ENCODE measurements at places on chromosomes 7 and 10.

DNA sequence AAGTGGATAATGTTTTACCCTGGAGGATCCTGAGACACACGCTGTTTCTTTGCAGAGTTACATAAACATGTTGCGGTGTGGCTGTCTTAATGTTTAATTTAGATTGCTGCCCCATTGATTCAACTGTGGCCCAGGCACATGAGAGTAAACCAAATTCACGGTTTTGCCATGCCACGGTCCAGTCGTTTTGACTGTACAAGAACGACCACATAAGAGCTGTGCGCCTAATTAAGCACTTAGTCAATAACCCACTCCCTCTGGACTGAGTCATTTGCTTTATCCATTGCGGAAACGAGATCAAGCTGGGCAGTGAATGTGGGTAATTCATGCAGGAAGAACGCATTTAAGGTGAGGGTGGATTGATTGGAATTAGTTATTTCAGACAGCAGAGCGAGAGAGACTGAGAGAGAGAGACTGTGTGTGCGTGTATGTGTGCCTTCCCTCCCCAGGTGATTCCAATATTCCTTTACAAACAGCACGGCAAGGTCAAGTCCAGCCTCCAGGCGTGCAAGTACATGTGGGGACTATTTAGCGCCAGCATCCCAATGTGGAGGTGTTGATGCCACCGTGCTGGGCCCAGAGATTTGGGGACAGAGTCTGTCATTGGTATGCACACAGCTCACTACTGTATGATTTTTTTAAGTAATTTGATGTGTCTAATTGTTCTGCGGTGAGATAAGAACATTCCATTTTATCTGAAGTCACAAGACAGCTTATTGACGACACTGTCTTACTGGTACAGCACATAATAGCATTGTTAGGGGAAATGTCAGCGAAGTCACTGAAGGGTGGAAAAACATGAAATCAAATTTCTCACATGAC, 8.4 kb upstream of the TEX36 start:
- no peak for DNase-seq

- peak; percentile 90 for DNase-seq
Measured at GRCh38 chr10:127926455-127926854, 19.6 kb downstream of the PTPRE start.

DNA sequence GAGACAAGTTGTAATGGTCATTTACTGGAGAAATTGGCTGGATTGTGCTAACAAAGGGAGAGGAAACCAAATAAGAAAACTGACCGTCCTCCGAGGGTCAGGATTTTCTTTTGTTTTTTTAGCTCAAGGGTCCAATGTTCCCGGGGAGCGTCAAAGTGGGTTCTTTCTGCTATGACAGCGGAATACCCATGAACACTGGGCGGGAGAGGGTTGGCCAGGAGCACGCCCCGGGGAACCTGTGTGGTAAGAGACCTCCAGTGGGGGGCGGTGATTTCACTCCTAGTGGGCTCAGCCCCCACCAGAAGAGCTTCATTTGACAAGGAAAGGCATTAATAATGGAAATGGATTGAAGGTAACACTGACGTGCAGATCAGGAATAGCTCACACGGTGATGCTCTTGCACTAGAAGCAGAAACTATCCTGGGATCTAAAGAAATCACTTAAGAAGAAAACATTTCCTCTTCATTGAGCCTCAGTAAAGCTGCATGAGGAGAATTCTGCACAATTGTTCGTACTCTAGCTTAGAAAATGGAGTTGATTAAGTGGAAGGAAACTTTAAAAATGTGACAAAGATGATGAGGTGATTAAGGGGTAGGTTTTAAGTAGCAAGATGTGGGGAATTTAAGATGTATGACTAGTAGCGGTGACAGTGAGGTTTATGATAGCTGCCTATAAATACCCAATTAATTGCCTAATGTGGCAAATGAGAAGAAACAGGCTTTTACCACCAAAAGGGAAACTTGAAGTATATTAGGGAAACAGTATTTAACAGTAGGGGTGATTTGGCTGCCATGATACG, 627.2 kb downstream of the SUGCT start:
- no peak for DNase-seq

DNA sequence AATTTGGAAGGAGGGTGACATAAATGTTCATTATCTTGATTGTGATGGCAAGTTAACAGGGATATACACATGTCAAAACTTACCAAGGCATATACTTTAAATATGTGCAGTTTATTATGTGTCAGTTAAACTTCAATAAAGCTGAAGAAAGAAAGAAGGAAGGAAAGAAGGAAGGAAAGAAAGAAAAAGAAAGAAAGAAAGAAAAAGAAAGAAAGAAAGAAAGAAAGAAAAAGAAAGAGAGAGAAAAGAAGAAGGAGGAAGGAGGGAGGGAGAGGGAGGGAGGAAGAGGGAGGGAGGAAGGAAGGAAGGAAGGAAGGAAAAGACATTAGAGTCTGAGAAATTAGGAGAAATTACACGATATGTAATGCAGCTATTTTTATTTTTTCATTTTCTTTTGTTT, 15.9 kb upstream of the GSTK1 start:
- no peak for DNase-seq

DNA sequence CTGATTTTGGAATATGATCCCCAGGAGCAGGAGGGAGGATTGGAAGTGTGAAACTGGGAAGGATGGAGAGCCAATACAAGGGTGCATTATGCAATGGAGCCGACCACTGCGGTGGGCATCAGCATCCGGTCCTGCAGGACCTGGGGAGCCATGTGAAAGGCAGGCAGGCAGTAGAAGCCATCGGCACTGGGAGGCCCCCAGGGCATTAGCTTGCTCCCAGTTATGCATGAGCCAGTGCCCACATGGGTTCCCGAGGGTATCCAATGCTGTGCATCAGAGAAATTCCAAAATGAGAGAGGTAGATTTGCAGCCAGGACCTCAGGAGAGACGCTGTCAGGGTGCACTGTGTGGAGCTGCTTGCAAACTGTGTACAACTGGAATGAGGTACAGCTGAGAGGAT, 8.7 kb upstream of the KCP start:
- no peak for DNase-seq

DNA sequence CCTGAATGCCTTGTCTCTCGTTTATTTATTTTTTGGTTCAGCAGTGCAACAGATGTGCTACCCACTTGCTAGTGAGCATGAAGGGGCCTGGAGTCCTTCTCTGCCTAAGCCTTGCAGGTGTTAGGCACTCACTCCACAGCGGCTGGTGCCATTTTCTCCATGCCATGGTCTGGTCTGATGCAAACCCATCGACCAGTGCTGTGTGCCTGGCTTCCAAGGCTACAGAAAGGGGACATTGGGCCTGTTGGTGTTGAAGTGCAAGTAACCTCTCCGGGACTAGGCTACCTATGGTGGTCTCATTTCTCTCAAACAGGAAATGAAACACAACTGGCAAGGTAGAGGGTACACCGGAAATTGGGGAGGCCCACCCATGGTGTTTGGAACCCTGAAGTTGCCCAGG, 198.1 kb downstream of the ADARB2 start:
- DNase-seq, result no peak
